ENCODE measurements at places on chromosomes 2 and 18. TPM values are rescaled to one million over a fixed set of nuclear protein-coding genes. Genes with fewer than 3 reads are reported as not detected.

The IL1RL1 gene
- 3.8 TPM for total RNA-seq

The PROKR1 gene
- total RNA-seq, result 0.18 TPM

The OBSL1 gene
- 85.2 TPM for total RNA-seq

The COMMD1 gene
- 30.1 TPM for total RNA-seq

The PJVK gene
- 7.2 TPM for total RNA-seq

Measured in sciatic nerve (tissue), 2 donors.